ENCODE measurements at places on chromosomes 7 and 10. TPM values are rescaled to one million over a fixed set of nuclear protein-coding genes. Genes with fewer than 3 reads are reported as not detected.
A peak's percentile ranks its signal among the peaks of the same experiment; 100 is the strongest.

The NEUROG3 gene
- polyA plus RNA-seq: 0.28 TPM

The MLXIPL gene
- polyA plus RNA-seq: not detected

The MOGAT3 gene
- not detected for polyA plus RNA-seq

The SPRN gene
- 0.39 TPM for polyA plus RNA-seq

The SP8 gene
- not detected for polyA plus RNA-seq

The CTAGE8 gene
- polyA plus RNA-seq: not detected

The TMEM184A gene
- polyA plus RNA-seq: not detected

The LLCFC1 gene
- not detected for polyA plus RNA-seq

The MORN4 gene
- 4.6 TPM for polyA plus RNA-seq

The GHRHR gene
- polyA plus RNA-seq: not detected

The VWC2 gene
- polyA plus RNA-seq: not detected

DNA sequence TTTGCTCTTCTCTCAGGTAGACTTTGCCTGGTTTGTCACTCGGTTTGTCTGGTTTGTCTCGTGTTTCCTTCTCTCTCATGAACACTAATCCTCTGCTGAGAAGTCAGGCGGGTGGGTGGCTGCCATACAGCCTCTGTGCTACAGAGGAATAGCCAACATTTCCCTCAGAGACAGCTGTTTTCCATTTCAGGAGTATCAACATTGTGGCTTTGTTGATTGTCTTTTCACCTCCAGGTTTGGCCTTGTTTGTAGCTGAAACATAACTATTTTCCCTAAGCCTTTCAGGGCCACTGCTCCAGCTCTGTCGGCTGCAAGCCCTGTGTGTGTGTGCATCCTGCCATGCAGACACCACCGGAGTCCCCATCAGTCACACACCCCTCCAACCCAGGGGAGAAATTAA lies 122.8 kb downstream of the BAMBI start:
- no peak for DNase-seq

DNA sequence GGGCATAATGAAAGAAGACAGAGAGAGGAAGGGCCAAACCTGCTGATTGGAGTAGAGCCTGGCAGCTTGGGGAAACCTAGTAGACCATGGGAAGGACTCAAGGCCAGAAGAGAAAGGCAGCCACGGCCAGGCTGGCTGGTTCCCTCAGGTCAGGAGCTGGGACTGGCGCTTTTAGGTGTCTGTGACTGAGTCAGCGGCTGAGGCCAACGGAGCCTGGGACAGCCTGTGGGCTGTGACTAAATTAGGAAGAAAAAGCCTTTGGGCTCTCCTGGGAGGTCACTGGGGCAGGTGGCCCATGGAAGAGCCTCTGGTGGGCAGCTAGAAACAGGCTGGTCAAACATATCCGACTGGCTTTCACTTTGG lies 108.9 kb upstream of the PDCD4 start:
- DNase-seq: no peak

GRCh38 chr7:105830405-105831301 lies 45.7 kb downstream of the ATXN7L1 start:
- DNase-seq: no peak

DNA sequence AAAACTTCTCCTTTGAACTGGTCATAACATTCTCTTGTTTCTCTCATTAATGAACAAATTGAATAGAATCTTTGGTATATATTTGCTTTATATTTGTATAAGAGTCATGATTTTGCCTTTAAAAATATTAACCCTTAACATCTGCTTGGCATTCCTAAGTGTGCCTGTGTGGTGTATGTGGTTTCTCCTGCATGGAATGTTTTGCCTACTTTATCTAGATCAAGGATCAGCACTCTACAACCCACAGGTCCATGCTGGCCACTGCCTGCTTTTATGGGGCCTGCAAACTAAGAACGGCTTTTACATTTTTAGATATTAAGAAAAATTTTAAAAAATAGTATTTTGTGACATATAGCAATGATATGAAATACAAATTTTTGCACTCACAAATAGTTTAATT lies 4.3 kb upstream of the LAMB4 start:
- no peak for DNase-seq

DNA sequence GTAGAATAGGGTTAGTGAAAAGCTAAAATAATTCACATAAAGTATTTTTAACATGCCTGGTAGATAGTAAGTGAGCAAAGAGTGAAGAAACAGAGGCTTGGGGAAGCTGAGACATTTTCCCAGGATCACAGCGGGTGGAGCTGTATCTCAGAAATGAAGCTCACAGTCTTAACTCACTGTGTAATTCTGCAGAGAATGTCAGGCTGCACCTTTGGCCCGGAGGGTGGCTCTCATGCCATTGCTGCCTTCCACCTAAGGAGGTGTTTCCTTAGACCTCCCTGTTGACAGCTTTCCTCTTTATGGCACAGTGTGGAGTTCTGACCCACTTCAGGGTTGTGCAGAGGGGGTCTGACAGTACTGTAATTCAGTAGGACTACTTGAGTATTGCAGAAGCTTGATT lies 2.9 kb upstream of the GTPBP4 start:
- no peak for DNase-seq

DNA sequence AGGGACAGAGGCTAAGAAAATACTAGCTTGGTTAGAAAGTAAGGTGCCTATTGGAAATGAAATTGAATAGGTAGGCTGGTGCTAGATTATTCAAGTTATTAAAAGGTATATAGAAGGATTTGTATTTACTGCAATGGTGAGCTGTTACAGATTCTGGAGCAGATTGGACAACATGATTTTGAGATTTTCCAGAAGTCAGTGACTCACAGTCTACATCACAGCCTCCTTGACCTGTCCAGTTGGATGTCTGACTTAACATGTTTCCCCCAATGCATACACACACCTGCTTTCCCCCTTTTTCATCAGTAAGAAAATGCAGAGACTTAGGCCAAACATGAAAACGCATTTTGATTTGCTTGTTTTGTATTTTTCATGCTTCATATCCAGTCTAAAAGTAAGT lies 33.4 kb downstream of the STARD3NL start:
- DNase-seq: no peak

DNA sequence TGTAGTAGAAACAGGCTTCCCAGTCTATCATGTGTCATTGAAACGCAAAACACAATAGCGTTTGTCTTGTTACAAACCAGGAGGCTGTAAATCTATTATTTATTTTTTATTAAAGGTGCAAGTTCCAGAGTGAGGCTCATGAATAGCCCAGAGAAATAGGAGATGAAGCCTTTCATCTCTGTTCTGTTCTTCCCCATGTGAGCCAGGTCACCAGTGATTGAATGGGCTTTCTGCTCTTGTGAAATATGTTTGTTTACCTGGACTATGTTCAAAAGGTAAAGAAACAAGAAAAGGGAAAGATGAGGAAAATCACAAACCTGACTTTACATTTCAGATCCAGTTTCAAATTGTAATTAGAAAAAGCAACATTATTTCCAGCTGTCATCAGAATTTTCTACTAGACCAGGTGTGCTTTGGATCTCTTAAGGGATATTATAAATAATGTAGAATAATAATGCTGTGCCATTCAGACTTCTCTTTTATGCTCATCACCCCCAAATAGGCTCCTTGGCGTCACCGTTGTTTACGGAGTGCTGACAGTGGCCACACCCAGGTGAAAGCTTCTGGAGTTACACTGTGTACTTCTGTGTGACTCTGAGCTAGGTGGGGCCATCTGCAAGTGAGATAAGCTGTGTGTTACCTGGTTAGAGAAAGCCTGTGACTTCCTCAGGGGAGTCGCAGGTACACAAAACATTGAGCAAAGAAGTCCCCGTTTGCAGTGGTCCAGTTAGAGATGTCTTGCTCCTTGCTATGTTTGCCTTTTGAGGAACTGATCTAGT lies 274.9 kb downstream of the SDK1 start:
- DNase-seq: no peak

- DNase-seq: no peak
Observed at GRCh38 chr7:34225193-34225592, 319.9 kb downstream of the BMPER start.

GRCh38 chr10:110284262-110284661 lies 20.5 kb downstream of the SMNDC1 start:
- DNase-seq: no peak

- no peak for DNase-seq
Observed at GRCh38 chr10:126135941-126136595, 239.7 kb downstream of the FANK1 start.

DNA sequence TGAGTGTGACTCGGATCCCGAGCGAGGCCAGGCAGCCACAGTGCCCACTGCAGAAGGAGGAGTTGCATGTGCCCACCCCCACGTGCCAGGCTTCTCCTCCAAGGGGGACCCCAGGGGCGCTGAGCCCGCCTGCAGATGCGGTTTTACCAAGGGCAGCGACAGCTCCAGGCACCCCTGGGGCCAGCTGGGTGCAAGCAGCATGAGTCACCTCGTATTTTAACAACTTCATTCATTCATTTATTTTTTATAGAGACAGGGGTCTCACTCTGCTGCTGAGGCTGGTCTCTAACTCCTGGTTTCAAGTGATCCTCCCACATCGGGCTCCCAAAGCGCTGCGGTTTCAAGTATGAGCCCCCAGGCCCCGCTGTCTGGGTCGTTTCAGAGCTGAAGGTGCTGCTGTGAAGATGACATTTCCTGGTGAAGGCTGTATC lies 1.3 kb upstream of the FOXL3 start:
- DNase-seq: no peak

GRCh38 chr10:71337219-71337701 lies 18.2 kb downstream of the SLC29A3 start:
- DNase-seq: no peak

GRCh38 chr7:151115121-151115835 lies 29.0 kb downstream of the AGAP3 start:
- DNase-seq: peak; percentile 38

GRCh38 chr10:73879296-73880173 lies 5.2 kb upstream of the CAMK2G start:
- peak; percentile 97 for DNase-seq

DNA sequence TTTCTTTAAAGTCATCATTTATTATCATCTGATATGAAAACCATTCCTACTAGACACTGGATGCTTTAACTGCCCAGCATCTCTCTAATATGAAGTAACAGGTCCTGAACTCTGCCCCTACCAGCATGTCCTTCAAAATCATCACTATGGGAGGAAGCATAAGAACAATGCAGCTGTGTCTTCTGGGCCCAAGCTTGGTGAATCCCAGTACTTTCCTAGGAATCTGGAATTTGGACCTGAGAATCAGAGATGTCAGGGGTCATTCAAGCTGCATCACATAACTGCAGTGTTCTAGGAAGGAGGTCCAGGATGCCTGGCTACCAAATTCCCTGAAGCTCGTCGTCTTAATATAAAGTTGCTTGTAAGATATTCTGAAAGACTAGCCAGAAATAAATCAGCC lies 182.7 kb downstream of the AHR start:
- no peak for DNase-seq

GRCh38 chr10:82737549-82737948 lies 862.6 kb downstream of the NRG3 start:
- DNase-seq: no peak

DNA sequence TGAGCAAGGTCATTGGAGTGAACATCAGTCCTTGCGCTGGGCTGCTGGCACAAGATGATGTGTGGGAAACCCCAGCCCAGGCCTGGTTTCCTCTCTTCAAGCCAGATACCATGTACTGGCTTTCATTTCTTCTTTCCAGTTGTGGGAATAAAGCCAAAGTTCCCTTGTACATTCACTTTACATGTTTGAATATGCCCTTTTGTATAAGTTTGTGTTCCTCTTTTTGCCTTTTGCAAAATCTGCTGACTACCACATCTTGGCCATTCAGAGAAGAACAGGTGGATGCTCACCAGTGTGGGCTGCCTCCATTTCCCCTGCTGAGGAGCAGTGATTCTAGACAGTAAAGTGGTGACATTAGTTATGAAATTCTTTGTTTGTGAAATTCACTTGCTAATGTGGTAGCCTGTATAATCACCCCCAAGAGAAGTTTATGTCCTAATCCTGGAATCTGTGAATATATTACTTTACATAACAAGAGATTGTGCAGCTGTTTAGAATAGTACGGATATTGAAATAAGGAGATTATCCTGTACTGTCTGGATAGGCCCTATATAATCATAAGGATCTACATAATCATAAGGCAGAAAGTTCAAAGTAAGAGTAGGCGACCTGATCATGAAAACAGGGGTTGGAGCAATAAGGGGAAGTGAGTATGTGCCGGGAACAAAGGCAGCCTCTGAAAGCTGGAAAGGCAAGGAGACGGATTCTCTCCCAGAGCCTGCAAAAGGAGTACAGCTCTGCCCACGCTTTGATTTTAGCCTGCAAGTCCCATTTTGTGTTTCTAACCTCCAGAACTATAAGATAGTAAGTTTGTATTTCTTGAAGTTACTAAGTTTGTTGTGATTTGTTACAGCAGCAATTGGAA lies 18.8 kb upstream of the AOAH start:
- no peak for DNase-seq

GRCh38 chr7:143924851-143925250 lies 10.2 kb upstream of the OR2F2 start:
- no peak for DNase-seq

- no peak for DNase-seq
Observed at GRCh38 chr7:137454246-137454724, 110.8 kb upstream of the PTN start.

- no peak for DNase-seq
Observed at GRCh38 chr7:32250471-32251260, 180.5 kb upstream of the PDE1C start.
